ENCODE measurements at places on chromosomes 7 and 10.

GRCh38 chr7:46577394-46577793, 656.3 kb upstream of the IGFBP3 start:
- DNase-seq, result no peak

DNA sequence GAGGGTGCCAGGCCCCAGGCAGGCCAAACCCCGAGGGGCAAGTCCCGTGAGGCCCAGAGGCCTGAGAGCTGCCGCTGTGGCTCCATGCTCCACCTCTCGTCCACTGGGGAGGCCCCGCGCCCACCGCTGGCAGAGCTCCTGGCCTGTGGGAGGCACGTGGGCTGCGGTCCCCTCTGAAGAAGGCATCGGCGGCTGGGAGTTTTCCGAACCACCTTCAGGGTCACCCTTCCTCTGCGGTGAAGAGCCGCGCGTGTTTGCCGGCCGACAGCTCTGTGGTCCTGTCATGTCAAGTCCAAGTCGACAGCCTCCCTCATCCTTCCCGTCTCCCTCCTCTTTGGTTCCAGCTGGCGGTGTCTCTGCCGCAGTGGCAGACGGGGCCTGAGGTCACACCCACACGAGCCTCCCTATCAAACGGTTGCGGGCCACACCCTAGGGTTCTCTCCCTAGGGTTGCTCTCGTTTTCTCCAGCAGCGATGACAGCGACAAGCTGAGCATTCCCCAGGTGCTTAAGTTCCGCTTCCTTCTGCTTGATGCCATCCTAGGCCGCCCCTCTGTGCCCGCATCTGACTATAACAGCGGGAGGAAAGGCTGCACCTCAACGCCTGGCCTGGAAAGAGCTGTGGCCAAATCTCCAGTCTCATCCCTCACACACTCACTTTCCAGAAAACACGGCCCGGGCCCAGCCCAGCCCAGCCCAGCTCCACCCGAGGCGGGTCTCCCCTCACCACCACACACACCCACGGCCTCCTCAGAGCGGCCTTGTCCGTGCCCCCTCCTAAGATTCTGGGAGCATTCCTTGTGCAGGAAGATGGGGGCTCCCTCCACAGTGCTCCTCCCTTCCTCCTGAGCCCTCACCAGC, 185.0 kb downstream of the ELFN1 start:
- peak; percentile 50 for DNase-seq

DNA sequence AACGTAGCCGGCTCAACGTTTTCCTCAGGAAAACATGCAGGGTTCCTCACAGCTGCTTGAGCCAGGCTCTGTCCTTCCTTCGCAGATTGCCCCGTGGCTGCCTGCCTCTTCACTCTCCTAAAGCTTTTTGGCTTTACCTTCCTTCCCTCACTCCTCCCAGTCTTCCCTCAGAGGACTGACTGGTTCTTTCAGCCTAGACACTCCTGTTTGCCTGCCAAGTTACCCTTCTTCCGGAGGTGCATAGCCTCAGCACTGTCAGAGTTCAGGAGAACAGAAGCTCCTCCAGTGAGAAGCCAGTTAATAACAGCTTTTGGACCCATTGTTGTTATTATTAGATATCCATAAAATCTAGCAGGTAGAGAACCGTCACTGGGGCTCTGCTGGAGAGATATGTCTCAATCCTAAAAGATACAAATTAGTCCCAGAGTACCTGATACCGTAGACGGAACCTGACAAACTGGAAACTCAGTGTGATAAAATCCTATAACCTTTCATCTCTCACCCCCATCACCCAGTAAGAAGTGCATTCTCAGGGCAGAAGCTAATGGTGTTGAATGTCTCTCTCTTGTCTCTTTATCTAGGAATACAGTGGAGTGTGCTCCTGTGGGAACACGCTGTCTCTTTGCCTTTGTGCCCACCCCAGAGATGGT, 79.6 kb downstream of the SND1 start:
- DNase-seq, result no peak

GRCh38 chr7:131130324-131130723, 197.4 kb upstream of the MKLN1 start:
- no peak for DNase-seq

DNA sequence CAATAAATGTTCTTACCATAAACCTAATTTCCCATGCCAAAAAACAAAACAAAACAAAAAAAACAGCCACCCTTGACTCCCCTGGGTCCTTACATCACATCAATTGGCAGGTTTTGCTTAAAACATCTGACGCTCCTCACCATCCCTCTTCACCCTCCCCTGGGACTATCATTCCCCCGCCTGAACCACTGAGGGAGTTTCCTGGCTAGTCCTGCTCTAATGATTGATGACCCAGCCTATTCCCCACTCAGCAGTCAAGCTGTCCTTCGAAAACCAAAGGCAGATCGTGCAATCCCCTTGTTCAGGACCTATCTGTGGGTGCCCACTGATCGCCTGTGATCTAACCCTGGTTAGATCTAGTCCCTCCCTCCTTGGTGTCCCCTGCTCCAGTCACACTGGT, 11.2 kb upstream of the FRMPD2 start:
- no peak for DNase-seq

GRCh38 chr7:152975076-152975475, 215.5 kb downstream of the ACTR3B start:
- no peak for DNase-seq

DNA sequence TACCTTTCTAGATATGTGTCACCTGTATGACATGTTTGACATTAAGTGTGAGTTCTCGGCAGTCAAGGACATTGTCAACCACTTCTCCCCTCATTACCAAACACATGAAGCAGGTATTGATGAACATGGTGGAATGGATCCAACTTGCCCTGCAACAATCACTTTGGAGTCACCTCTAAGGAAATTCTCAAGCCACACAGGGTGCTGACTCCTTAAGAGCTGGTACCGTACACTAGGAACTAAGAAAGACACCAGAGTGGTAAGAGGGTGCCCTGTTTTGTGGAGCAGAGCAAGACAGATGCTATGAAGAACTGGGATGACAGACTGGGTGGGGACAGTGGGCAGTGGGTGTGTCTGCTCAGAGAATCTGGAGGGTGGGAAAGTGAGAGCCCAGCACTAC, 17.4 kb upstream of the SORBS1 start:
- DNase-seq, result no peak

- DNase-seq, result no peak
Measured at GRCh38 chr7:95396136-95397032, at the start of gene PON3. Gene PON3 (minus strand): TSS chr7:95396375. CDS start chr7:95396350, 25 bp downstream.

- no peak for DNase-seq
Measured at GRCh38 chr10:84076540-84077195, 62.6 kb upstream of the GHITM start.

DNA sequence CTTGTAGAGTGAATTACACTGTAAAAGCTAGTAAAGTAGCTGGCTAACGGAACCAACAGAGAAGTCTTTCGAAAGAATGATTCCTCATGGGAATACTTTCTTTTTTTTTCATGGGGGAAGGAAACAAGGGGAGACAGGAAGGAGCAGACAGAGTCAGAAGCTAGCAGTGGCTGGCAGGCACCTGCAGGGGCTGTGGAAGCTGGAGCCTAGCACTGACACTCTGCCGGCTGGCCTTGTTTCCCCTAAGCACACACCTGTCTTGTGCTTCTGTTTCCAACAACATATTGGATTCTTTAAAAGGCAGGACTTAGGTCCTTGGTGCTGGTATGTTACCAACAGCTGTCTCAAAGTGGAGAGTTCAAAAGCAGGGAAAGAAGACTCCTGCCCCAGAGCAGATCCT, 24.7 kb downstream of the NOD1 start:
- no peak for DNase-seq

DNA sequence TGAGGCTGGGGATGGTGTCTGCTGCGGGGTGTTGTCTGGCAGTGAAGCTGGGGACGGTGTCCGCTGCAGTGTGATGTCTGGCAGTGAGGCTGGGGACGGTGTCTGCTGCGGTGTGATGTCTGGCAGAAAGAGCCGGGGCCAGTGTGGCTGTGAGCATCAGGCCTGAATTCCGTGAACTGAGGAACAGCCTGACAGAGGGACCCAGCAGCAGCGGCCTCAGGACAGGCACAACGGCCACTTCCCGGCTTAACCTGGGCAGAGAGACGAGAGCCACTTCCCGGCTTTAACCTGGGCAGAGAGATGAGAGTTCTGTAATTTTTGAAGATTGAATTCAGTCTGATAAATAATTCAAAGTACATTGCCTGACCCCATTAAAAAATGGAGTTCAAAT, 321.2 kb downstream of the PTPRN2 start:
- DNase-seq, result no peak

- no peak for DNase-seq
Measured at GRCh38 chr10:112628951-112629609, 182.1 kb downstream of the VTI1A start.

GRCh38 chr7:31640381-31640780, 46.6 kb upstream of the PPP1R17 start:
- DNase-seq, result no peak

GRCh38 chr10:84348860-84349259, 20.5 kb downstream of the CCSER2 start:
- no peak for DNase-seq

- no peak for DNase-seq
Measured at GRCh38 chr7:6127110-6127490, 95.9 kb downstream of the ANKRD61 start.

GRCh38 chr10:48777110-48777509, 92.4 kb downstream of the WDFY4 start:
- no peak for DNase-seq

GRCh38 chr7:76356823-76357222, 2.0 kb downstream of the YWHAG start:
- no peak for DNase-seq

GRCh38 chr7:77327067-77327931, 88.8 kb downstream of the GSAP start:
- DNase-seq, result peak; percentile 43

DNA sequence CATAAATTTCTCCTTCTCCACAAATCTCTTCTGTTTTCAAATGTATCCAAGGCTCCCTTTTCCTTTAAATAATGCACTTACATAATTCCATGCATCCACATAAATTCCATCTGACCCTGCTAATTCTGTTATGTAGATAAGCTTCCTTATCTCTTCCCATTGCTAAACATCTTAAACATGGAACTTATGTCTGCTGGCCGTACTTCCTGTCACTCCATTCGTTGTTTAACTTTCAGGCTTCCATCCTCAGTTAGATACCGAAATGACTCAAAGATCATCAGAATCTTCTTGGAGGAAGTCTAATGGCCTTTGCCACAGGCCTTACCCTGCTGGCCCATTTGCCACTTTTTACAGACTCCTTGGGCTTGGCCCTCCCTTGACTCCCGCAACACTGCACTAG, 330.9 kb downstream of the GFRA1 start:
- no peak for DNase-seq

- no peak for DNase-seq
Measured at GRCh38 chr10:125840406-125840805, 17.1 kb downstream of the BCCIP start.
